NAMALWA (cell line): ENCODE measurements at places on chromosomes 3 and 15.

GRCh38 chr15:39317225-39317624, 263.7 kb upstream of the THBS1 start:
- no peak for DNase-seq

- DNase-seq = no peak
Observed at GRCh38 chr3:126432361-126433104, 37.8 kb downstream of the CFAP100 start.

- no peak for DNase-seq
Observed at GRCh38 chr3:40914475-40914874, 284.8 kb upstream of the CTNNB1 start.

DNA sequence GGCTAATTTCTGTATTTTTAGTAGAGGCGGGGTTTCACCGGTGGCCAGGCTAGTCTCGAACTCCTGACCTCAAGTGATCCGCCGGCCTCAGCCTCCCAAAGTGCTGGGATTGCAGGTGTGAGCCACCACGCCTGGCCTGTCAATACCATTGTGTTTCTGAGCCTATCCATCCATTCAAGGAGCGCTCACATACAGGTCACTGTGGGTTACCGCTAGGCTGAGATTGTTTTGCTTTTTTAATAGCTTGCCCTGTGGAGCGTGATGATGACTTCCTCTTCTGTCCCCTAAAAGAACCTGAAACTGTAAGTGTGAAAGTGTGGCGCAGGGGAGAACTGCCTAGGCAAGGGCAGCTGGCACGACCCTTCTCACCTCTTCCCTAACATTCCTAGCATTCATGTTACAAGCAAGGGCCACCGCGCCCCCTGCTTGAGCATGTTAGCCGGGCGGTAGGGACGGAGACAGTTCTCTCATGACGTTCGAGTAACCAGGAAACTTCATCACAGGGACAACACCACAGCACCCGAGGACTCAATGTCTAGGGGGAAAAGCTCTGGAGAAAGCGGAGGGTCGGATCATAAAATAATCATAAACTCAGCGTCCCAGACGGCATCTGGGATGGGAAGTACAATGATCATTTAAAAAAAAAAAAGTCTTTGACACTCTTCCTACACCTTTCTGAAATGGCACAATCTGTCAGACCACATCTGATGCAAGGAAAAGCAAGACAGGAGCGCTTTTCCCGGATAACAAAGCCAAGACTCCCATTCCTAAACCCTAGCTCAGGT, 790 bp downstream of the LAMP3 start:
- peak; percentile 85 for DNase-seq
